ENCODE measurements at places on chromosomes 13 and 19. TPM values are rescaled to one million over a fixed set of nuclear protein-coding genes. Genes with fewer than 3 reads are reported as not detected.
A peak's percentile ranks its signal among the peaks of the same experiment; 100 is the strongest.

The USHBP1 gene
- total RNA-seq = 4.9 TPM

The ZNF433 gene
- 0.43 TPM for total RNA-seq

The VSTM1 gene
- total RNA-seq = 0.71 TPM

The ELANE gene
- not detected for total RNA-seq

The TFDP1 gene
- 23.0 TPM for total RNA-seq

The S1PR4 gene
- not detected for total RNA-seq

The IGFL2 gene
- 0.47 TPM for total RNA-seq

The ZNF112 gene
- total RNA-seq = 1.2 TPM

DNA sequence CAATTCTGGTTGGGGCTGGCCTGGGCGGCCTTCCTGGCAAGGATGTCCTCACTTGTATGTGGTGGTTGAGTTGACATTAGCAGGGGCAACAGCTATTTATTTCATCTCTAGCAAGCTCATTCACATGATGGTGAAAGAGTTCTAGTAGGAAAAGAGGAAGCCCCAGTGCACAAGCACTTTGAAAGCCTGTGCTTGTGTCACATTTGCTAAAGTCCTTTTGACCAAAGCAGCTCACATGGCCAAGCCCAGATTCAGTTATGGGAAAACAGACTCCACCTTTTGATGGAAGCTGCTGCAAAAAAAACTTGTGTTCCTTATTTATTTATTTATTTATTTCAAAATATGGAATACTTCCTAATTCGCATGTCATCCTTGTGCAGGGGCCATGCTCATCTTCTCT lies 17.2 kb downstream of the GTF2F2 start:
- no peak for DNase-seq

GRCh38 chr19:2488405-2488941 lies 12.5 kb downstream of the GADD45B start:
- no peak for DNase-seq

DNA sequence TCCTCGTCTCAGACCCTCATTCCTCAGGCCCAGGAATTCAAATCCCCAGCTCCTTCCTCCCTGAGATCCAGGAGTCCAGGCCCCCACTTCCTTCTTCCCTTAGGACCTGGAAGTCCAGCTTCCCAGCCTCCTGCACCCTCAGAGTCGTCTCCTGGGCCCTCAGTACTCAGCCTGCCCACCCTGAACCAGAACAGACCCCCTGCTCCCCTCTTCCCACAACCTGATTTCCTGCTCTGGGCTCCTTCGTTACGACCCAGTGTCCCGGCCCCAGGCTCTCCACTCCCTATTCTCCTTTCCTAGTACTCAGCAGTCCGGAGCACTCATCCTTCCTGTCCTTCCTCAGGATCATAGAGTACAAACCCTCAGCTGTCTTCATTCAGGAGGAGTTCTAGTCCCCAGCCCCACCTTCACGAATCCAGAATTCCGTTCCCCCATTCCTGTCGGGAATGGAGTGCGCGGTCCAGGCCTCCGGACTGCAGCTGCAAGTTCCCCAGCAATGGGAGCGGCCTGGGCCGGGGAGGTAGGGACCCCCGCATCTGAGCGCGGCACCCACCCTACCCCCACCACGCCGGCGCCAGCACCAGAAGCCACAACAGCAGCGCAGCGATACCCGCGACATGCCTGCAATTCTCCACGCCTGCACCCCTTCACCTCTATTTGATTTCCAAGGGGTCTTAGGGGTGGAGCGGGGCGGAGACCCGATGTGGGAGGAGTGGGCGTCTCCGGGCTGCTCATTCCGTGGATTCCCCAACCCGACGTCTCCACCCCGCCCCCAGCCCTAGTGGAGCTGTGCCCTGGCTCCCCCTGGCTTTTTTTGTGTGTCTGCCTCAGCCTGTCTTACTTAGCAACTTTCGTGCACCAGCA lies 12.7 kb downstream of the EGLN2 start:
- DNase-seq = peak; percentile 15

GRCh38 chr13:85142351-85142927 lies 656.8 kb downstream of the SLITRK6 start:
- DNase-seq = no peak

DNA sequence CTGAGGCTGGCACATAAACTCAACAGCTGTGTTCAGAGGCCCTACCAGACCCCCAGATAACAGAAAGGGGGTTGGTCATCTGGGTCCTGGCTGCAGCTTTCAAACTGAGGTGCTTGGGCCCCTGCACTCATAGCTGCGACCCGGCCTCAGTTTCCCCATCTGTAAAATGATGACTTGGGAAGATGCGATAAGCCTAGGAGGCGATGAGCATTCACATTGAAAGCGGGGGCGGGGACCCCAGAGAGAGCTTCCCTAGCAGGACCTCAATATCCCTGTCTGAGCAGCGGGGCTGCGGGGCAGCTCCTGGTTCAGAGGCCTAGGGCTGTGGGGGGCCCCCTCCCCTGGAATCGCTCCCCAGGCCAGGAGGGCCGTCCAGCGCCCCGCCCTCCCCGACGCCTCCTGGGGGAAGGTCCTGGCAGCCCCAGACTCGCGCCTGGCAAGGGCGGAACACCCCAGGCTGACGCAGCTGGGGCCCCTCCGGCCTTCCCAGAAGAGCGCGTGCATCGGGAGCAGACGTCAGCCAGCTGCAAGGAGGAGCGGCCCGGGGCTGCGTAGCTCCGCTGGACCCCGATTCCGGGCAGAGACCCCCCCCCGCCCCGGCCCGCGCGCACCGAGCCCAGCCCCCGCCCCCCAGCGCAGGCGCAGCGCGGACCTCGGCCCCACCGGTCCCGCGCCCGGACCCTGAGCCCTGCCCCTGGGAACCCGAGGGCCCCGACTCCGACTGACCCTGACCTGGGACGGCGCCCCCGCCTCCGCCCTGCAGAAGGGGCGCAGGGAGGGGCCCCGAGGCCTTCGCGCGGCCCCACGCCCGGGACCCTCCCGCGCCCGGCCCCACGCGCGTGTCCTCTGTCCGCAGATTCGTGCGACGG lies 3.5 kb downstream of the FSTL3 start:
- no peak for DNase-seq

DNA sequence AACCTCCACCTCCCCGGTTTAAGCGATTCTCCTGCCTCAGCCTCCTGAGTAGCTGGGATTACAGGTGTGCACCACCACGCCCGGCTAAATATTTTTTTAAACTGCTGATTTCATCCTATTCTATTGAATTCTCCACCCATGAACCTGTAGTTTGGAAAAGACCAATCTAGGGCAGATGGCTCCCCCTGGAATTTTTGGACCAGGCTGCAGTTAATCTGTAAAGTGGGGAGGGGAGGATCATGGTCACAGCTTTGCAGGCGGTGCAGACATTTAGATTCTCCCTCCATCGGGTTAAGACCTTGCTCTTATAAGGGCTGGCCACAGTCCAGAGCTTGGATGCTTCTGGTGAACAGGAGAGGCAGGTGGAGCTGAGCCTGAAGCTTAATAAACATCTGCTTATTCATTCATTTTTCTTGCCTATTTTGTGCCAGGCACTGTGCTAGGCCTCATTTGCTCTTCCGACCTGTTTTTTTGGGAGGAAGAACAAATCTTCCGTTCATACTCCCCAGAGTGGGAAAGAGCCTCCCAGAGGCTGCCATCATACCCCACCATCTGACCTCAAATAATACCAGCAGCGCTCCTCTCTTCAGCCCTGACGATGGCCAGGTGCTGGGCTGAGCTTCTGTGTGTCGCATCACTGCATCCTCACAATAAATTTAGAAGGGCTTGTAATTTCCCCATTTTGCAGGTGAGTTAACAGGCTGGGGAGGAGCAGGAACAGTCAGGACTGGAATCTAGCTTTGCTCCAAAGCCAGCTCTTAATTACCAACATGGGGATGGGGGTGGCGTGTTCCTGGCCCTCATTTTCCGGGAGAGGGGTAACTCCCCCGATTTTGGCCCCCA lies 902 bp upstream of the CCDC106 start:
- peak; percentile 49 for DNase-seq

DNA sequence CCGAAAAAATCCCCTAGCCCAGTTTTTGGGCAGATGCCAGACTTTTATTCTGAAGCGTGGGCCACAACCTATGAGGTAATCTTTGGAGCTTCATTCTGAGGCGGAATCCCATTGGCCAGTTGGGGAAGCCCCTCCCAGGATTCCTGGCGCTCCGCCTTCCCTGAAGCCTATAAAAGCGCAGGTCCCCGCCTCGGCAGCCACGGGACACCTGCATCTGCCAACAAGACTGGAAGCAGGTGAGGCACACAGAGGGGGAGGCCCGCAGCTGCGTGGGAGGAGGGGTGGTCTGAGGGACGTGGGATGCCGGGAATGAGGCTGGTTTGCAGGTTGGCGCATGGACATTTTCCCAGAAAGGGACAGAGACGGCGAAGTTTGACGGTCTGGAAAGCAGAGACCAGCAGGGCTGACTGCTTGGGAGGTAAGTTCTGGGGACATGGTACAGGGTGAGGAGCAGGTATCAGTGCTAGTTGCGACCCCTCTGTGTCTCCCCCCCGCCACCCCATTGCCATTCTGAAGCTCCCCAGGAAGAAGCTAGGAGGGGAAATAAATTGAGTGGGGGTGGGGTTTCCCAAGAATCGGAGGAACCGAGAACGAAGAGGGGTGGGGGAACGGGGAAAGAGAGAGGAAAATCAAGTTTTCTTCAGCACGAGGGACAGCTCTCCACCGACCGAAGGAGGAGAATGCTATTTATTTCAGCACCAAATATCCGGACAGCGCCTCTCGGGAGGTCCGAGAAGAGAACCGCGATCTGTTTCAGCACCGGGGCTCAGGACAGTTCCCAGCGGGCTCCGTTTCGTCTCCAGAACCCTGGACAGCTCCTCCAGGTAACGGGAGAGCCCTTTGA lies 22.4 kb upstream of the FEM1A start:
- DNase-seq = peak; percentile 98

DNA sequence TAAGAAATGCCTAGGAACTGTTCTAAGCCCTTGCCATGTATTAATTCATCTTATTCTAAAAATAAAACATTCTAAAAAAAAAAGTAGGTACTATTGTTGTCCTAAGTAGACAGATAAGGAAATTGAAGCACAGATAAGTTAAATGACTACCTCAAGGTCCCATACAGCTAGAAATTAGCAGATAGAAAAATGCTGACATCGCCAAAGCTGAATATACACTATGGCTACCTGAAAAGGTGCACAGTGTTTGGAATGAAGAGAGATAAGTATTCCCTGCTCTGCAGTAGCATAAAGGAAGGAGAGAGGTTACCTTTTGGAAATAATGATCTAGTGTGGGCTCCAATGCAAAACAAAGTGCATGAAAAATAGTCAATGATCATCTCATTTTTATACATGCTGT lies 65.3 kb downstream of the DCT start:
- no peak for DNase-seq

DNA sequence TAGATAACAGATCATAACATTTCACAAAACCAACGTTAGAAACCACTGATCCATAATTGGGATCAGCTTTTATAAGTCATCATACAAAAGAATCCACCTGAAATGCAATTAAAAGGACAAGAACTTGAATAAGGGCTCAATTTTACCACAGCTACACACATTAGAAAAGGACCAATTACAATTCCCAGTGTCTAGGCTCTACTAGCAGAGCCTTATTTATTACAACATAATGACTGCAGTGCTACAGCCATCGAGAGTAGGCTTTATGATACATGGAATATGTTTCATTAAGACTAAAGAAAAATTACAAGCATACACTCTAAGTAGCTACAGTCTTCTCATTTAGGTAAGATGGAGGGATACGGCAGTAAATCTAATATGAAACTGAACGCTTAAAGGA lies 2.9 kb downstream of the RBM26 start:
- no peak for DNase-seq

Data from G401 (cell line).